ENCODE measurements at places on chromosomes 1 and 21. TPM values are rescaled to one million over a fixed set of nuclear protein-coding genes. Genes with fewer than 3 reads are reported as not detected.

- DNase-seq = no peak
These were observed 25.0 kb upstream of the CCDC27 start for GRCh38 chr1:3727042-3727824.

GRCh38 chr1:17881761-17882160 lies 126.6 kb downstream of the ACTL8 start:
- DNase-seq = no peak

DNA sequence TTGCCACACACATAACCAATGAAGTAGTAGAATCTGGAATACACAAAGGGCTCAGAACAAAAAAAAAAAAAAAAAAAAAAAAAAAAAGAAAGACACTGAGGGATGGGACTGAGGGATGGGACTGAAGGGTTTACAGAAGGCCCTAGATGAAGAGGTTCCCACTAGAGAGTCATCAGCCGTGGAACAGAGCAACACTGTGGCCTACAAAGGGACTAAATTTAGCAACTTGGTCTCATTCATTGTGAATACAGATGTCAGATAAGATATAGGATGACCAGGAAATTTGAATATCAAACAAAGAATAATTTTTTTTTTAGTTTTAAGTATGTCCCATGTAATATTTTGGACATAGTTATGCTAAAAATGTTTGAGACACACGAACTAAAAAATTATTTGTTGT lies 62.1 kb downstream of the GLUL start:
- DNase-seq = no peak

- DNase-seq = peak; percentile 90
These were observed 6.8 kb downstream of the JMJD4 start for GRCh38 chr1:227728059-227728891.

DNA sequence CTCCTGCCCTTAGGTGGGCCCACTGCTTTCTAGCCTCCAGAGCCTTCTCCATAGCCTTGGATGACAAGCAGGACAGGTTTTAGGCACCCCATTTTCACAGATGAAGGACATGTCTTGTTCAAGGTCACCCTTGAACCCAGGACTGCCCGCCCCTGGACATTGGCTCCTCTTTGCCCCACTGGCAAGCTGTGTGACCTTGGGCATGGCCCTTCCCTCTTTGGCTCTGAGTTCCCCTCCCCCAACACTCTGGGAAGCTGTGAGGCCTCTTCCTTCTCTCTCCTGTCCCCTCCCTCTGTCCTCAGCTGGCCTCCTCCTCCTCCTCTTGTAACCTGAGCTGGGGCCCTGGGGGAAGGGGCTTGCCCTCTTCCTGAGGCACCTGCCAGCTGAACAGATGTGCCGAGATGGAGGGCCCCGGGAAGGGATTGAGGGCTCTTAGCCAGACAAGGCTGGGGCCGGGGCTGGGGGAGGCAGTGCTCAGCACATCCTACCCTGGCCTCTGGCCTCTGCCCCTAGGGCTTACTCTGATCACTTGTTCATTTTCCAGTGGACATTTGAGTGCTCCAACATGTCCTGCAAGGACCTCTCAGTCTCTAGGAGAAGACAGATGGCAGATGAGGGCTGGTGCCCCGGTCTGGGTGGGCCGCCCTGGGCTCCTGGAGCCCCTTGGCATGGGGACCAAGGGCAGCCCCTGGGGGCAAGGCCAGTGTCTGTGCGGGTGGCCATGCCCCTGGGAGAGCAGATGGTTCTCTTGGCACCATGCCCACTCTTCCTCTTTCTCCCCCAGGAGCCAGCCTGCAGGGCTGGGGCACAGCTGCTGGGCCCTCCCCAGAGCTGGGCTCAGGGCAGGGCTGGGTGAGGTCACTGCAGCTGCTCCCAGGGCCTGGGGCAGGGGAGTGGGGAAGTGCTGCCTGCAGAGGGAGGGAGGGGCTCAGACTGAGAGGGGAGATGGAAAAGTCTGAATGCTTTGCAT lies 10.7 kb downstream of the FOXO6 start:
- DNase-seq = no peak

The ZNF683 gene
- not detected for total RNA-seq

- no peak for DNase-seq
These were observed 193.9 kb downstream of the DHRS3 start for GRCh38 chr1:12424087-12424529.

DNA sequence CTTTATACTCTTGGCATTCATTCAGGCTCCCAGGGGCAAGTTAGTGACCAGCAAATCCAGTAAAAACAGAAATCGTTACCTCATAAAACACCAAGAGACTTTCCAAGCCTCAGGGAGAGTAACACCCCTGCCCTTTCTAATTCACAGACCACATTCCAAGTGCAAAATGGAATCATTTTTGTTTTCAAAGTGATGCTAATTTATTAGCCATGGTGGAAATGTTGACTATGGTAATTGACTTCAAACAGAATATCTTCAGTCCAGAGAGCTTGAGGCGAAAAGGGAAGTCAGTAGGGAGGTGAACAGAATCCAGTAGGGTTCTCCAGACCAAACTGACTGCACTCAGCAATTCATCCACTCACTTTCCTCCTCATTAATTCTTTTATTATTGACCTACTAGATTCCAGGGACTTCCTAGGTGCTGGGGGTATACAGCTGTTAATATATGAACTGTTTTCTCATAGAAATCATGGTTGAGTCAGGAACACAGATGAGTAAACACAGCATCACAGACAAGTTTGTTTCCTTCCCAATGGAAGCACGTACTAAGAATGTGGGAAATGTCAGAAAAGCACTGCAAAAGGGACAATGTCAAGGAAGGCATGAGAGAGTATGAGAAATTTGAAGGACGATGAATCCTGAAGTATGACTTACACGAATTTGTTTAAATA lies 388.5 kb upstream of the C1orf87 start:
- no peak for DNase-seq

DNA sequence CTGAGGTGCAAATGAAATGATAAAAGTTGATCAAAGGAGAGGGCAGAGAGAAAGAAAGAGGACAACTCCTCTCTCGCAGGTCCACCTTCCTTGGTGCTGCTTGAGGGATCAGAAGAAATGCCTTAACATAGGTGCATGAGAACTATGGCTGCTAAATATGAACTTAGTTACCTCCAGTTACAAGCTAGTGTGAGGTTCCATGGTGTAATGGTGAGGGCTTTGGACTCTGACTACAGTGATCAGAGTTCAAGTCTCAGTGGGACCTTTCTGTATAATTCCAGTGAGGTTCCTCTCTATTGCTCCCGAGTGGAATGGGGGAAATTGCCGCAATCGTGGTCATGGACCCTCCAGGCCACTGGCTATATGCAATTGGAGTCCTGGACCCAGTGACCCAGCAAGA lies 387.3 kb downstream of the FAM72C start:
- DNase-seq = no peak

GRCh38 chr1:91798241-91798648 lies 87.7 kb downstream of the TGFBR3 start:
- DNase-seq = no peak

- DNase-seq = no peak
These were observed 416.0 kb downstream of the SIPA1L2 start for GRCh38 chr1:232213928-232214327.

The IRF6 gene
- total RNA-seq = 45.4 TPM

The KRTAP13-2 gene
- total RNA-seq = not detected

DNA sequence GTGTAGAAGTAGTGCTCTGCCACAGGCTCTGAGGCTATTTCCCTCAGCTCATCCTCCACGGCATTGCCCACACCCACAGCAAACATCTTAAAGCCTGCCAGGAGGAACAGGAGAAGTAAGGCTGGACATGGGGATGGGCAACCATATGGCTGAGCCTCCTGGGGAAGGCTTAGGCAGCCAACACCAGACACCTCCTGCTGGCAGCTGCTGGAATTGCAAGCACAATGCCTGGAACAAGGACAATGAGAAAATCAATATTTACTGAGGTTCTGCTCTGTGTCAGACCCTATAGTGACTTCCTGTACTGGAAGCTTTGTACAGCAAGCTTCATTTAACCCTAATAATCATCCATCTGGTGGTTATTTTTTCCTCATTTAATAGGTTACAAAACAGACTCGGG lies 8.2 kb downstream of the MATN1 start:
- DNase-seq = no peak

GRCh38 chr1:56125316-56125715 lies 454.0 kb downstream of the PLPP3 start:
- no peak for DNase-seq

The ZNF678 gene
- 3.4 TPM for total RNA-seq

DNA sequence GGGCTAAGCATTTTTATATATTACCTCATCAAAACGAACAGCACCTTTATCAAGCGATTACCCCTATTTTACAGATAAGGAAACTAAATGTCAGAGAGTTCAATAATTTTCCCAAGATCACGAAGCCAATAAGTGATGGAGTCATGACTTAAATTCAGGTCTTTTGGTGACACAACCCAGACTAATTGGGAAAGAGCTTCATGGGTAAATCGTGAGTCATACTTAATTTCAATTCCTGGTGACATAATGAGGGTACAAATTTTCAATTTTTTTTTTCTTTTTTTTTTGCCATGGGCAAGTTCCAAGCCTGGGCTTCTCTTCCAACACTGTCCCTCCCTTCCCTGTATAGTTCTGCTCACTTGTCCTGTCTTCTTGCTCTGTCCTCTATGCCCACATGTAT lies 30.1 kb upstream of the IL10 start:
- DNase-seq = no peak

DNA sequence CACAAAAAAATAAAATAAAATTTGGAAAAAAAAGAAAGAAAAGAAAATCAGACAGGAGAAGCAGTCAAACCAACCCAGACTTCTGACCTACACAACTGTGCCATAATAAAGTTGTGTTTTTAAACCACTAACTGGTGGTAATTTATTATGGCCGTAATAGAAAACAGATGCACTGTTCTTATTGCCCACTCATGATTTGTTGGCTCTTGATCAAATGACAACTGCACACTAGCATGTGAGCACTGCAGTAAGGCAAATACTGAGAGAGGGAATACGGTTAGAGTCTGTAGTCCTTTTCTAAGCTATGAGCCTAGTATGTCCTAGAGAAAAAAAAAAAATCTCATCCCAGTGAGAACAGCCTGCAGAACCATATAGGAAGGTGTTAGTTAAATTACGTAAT lies 61.2 kb upstream of the TNR start:
- DNase-seq = no peak

DNA sequence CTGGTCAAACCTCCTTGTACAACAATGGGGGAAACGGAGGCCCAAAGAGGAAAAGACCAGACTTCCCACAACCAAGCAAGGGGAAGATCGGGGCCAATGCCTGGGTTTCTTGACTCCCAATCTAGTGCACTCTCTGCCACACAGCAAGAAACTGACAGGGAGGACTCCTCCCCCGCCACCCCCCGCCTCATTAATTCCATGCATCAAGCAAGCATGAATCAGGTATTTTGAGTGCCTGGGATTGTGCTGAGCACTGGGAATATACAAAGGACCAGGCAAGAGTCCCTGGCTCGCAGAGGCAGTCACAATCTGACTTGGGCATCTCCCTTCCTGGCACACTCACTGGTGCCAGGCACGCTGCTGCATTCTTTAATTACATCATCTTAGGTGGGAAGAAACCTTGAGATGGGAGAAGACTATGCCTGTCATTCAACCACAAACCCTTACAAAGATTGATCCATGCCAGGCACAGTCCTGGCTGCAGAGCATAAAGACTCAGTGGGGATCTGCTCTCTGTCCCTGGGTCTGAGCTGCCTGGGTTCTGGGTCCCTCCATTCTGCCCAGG lies 4.4 kb upstream of the KCNC4 start:
- no peak for DNase-seq

Measured in right cardiac atrium (tissue), 5 donors.